CD4-positive, alpha-beta T cell treated with Interleukin-10 for 1 hour (primary cell): ENCODE measurements at places on chromosomes 2 and 18.

GRCh38 chr2:239824866-239825704, 200.1 kb downstream of the NDUFA10 start:
- no peak for DNase-seq

DNA sequence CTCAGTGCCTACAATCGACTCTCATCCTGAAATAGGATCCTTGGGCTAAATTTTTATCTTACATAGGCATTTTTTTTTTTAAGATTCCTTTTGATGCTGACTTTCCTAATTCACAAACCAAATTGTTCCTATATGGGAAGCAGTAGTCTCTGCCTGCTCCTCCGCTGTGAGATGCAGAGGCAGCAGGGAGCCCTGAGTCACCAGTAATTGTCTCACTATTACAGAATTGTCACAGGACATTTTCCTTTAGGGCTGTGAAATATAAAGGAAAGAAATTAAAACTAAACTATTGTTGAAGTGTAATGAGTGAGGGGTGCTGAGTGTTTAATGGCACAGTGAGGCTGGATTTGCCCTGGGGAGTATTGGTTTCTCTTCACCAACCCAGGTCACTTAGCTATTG, 63.8 kb downstream of the MYO3B start:
- no peak for DNase-seq

DNA sequence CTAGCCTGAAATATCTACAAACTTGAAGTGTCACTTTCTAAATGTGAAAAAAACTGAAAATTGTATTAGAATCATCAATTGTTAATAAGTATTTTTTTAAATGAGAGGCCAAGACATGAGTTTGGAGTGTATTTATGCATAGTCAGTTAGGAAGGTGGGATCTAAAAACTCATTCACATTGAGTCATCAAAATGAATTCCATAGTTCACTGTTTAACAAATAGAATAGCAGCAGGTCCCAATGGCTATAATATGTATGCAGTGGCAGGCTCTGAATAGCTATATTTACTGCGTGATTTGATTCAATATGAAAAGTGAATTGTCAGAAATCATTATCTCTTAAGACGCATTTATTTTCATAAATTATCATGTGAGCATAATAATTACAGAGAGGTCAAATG, 256.1 kb downstream of the ZNF385B start:
- DNase-seq, result no peak

- peak; percentile 11 for DNase-seq
Observed at GRCh38 chr2:237291138-237291792, 122.7 kb downstream of the COL6A3 start.

GRCh38 chr2:215933151-215933550, 80.2 kb downstream of the MREG start:
- DNase-seq, result no peak

- DNase-seq, result no peak
Observed at GRCh38 chr2:2621855-2622254, 290.8 kb upstream of the MYT1L start.

GRCh38 chr18:51135795-51136194, 61.7 kb downstream of the MEX3C start:
- peak; percentile 17 for DNase-seq

DNA sequence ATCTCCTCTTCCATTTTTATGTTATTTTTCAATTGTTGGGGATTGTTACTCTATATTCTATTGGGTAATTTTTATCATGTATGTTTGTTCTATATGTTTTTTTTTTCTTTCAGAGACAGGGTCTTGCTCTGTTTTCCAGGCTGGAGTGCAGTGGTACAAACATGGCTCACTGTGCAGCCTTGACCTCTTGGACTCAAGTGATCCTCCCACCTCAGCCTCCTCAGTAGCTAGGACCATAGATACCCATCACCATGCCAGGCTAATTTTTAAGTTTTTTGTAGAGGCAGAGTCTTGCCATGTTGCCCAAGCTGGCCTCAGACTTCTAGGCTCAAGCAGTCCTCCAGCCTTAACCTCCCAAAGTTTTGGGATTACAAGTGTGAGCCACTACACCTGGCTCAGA, 88.7 kb downstream of the TTC27 start:
- no peak for DNase-seq

GRCh38 chr2:71827973-71828372, 319.7 kb downstream of the CYP26B1 start:
- DNase-seq, result no peak

DNA sequence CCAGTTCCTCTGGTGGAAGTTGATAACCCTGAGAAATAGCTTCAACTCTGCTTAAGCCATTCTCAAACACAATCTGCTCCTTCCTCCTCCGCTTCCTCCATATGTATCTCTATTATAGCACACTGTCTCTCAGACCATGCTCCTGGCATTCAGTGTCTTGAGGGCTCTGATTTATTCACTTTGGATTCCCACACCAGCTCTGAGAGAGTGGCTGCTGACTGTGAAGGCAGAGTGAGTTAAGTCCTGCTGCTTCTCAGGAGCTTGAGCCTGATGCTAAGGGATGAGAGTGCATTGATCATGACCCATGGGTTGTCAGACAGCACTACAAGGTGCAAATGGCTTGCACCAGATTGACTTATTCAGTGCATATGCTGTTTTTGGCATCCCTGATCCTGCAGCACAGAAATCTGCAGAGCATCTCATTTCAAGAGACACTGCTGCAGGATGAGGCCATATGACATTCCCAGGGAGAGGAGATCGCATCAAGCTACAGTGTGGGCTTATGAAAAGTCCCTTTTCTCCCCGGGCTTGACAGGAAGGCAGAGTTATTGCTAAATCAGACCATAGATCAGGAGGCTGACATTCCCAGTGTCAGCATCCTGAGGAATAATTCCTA, 500.5 kb upstream of the RAB6C start:
- no peak for DNase-seq

- DNase-seq, result no peak
Observed at GRCh38 chr18:46243095-46243494, 138.9 kb downstream of the HAUS1 start.

GRCh38 chr2:39715095-39715494, 49.4 kb downstream of the TMEM178A start:
- no peak for DNase-seq

- no peak for DNase-seq
Observed at GRCh38 chr2:185978634-185979407, 240.2 kb downstream of the FSIP2 start.

DNA sequence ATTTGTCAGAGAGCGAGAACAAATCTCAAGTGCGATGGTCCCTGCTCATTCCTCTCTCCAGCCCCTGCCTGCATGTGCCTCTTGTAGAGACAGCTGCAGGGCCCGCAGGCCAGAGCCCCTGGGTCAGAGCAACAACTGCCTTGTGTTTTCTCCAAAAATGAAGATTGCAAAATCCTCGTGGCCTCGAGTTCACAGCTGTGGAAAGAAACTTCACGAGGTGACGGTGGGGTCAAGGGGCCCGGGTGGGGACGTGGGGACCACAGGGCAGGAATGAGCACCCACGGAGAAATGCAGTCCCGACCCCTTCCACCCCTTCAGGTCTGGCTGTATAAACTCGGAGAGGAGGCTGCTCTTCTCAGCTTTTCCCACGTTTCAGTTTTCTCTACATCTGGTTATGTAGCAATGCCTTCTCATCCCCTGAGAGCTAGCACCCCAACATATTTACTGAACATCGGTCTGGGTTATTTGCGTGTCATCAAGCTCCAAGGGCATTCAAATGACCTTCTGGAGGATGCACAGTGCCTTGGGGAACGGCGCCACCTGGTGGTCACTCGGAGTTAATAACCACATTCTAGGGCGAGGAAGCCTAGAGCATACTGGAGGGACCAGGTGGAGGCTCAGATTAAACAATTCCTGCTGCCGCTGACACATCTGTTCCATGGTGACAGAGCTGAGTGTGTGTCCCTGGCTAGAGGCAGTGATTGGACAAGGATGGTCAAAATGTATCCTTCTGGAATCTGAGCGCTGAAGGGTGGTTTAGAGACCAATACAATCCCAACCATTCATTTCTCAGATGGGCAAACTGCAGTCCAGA, 91.4 kb upstream of the CYRIA start:
- DNase-seq, result peak; percentile 53

GRCh38 chr2:64946769-64947247, 42.4 kb upstream of the SLC1A4 start:
- no peak for DNase-seq

GRCh38 chr2:567865-568638, 109.2 kb downstream of the TMEM18 start:
- no peak for DNase-seq

GRCh38 chr2:75605770-75606529, 40.6 kb upstream of the MRPL19 start:
- no peak for DNase-seq

DNA sequence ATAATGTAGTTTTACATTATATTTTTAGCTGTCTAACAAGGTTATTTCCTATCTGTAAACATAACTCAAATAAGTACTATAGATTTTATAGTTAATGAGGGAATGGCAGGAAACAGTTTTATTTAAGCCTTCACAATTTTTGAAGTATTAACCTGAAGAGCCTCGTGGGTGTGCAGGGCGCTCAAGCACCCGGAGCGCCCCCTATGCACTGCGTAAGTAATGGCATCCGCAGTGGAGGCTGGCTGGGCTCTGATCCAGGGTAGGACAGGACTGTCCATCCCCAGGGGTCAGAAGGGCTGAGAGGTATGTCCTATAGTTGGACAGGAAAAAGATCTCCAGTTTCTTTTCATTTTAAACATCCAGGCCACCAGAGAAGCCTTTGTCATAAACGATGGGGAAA, 8.2 kb upstream of the GBX2 start:
- no peak for DNase-seq

- DNase-seq, result no peak
Observed at GRCh38 chr18:52519021-52519420, 179.0 kb downstream of the DCC start.

GRCh38 chr2:186407611-186408010, 78.4 kb upstream of the ZC3H15 start:
- DNase-seq, result no peak

DNA sequence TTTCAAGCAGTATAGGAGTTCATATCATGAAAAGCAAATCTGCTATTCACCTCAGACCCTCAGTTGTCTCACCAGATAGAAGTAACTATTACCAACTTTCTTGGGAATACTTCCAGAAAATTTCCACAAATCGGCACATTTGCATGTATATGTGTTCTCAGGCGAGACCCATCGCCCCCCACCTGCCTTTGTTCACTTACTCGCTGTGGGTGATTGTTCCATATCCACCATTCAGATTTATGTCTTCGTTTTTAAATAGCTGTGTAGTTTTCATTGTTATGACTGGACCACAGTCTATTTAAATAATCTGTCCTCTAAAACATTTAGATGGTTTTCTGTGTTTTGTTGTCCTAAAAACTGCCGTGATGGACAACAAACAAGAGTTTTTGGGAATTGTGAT, 3.3 kb downstream of the TRIM54 start:
- no peak for DNase-seq

DNA sequence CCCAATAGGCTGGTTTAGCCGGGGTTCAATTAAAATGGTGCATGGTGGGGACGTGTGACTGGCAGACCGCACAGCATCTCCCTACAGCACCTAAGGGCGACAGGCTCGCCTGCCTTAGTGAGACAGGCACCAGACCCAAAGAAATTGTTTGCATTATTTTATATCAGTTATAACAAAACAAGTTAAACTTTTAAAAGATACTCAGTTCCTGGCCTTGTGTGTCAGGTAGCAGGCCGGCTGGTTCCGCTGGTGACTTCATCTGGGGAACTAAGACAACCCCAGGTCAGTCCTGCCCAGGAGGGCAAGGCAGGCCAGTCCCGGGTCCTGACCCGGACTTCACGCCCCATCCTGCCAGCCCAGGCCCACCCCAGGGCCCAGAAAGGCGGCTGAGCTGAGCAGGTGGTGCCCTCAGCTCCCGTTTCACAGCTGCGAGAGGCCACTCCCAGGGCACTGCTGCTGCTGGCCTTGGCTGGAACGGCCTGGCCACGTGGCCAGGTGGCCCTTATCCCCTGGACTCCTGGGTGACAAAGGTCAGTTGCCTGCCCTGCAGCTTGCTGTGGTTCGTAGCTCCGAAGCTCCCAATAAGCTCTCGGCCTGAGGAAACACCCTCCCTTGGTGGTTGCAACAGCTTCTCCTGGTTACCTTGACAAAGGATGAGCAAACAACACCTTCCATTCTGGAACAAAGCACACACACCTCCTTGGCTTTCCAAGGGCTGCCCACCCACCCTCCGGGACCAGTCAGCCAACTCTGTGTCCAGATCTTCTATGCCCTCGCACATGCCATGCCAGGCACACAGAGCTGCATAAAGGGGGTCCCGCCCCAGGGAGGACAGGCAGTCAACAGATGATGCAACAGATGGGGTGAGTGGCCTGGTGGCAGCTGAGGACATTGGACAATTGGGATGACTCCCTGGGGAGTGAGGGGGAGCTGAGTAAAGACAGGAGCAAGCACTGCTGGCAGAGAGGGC, 11.3 kb upstream of the AGXT start:
- DNase-seq, result no peak

DNA sequence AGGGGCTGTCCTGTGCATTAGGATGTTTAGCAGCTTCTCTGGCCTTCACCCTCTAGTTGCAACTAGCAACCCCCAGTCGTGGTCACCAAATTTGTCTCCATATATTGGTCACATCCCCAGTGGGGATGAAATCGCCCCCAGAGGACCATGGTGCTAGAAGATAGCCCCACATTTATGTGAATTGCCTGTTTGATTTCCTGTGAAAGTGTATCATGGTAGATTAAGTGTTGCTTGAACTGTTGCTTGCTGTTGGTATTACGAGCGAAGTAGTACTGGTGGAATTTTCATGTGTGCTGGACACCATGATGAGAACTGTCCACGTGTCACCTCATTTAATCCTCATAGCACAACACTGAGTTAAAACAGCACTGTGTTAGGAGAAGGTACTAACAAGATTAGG, 59.4 kb downstream of the TSPYL6 start:
- DNase-seq, result no peak

DNA sequence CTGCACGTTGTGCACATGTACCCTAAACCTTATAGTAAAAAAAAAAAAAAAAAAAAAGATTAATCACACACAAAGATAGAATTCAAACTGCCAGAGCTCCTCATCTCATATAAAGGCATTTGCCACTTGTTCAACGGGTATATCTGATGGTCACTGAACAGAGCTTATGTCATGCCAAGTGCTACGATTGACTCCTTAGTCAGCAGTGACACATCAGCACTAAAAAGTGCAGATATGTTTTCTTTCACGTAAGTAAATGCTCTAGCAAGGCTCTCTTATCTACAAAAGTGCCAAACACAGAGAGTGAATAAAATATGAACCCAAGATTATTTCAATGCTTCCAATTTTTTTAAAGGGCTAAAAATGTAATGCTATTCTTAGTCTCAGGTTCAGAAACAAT, 1.1 kb downstream of the LMAN1 start:
- peak; percentile 40 for DNase-seq

- DNase-seq, result peak; percentile 83
Observed at GRCh38 chr2:186589612-186590349, at the start of gene ITGAV. TSS of gene ITGAV (plus strand) at chr2:186590056. CDS start at chr2:186590339, 283 bp downstream.

DNA sequence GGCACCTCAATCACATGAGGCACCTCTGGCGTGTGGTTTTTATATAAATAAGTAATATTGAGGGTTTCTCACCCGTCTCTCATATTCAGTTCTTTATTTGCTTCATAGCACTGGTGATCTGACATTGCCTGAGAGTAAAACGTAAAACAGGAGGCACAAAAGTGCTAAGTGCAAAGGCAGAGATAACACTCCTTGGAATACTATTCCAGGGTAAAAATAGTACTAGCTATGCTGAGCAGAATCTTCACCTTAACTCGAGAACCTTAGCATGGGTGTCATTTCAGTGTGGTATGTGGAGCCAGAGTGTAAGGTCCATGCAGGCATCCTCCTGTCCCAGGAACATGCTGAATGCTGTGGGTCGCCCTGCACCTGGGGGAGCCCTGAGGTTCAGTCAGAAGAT, 26.9 kb downstream of the ZCCHC2 start:
- no peak for DNase-seq

- no peak for DNase-seq
Observed at GRCh38 chr2:120744817-120745216, 9.1 kb downstream of the GLI2 start.
